Heart left ventricle (tissue), 16 donors: ENCODE measurements at places on chromosomes 4 and X.

- no peak overlapping the region for H3K27ac ChIP-seq
- no peaks in the 10 kb centered on the region for H3K36me3 ChIP-seq
- no peaks in the 10 kb centered on the region for H3K4me1 ChIP-seq
- no peak for DNase-seq
- H3K4me3 ChIP-seq: no peak overlapping the region
- H3K27me3 ChIP-seq: no peaks in the 10 kb centered on the region
Measured at GRCh38 chrX:84873176-84873575, 130.5 kb upstream of the APOOL start.

GRCh38 chr4:80173401-80173800 is 23.9 kb upstream of the PRDM8 start:
- H3K4me1 ChIP-seq: no peaks in the 10 kb centered on the region
- no peaks in the 10 kb centered on the region for H3K27me3 ChIP-seq
- H3K36me3 ChIP-seq: no peaks in the 10 kb centered on the region

DNA sequence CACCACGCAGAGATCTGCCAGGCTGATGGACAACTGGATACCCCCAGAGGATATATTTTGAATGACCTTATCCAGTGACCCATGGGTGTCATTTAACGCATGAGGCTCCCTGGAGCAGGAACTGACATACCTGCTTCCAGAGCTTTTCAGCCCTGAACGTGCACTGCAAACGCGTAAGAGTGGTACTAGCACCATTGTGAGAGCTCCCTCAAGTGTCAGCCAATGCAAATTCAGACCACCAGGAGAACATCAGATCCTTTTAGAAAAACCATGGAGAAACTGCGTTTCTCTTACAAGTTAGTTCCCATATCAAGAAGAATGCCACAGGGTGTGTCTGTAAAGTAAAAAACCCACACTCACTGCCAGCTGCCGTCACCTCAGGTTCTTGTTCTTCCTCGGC is 7.3 kb downstream of the TREX2 start:
- H3K27ac ChIP-seq: no peak overlapping the region
- H3K4me3 ChIP-seq: no peak overlapping the region
- no peaks in the 10 kb centered on the region for H3K36me3 ChIP-seq
- no peak for DNase-seq

- no peaks in the 10 kb centered on the region for H3K36me3 ChIP-seq
- no peak for DNase-seq
- no peaks in the 10 kb centered on the region for H3K27me3 ChIP-seq
- no peak overlapping the region for H3K4me3 ChIP-seq
- no peaks in the 10 kb centered on the region for H3K4me1 ChIP-seq
Measured at GRCh38 chrX:39065051-39065871, 264.0 kb downstream of the MID1IP1 start.

GRCh38 chr4:187814737-187815465 is 180.7 kb upstream of the ZFP42 start:
- no peaks in the 10 kb centered on the region for H3K36me3 ChIP-seq
- DNase-seq: no peak
- no peaks in the 10 kb centered on the region for H3K4me1 ChIP-seq
- H3K4me3 ChIP-seq: no peak overlapping the region
- H3K27ac ChIP-seq: no peak overlapping the region
- peaks cover 3% of the 10 kb centered on the region for H3K27me3 ChIP-seq

GRCh38 chrX:17030092-17030491 is 83.6 kb downstream of the REPS2 start:
- H3K27ac ChIP-seq: no peak overlapping the region
- DNase-seq: no peak

GRCh38 chr4:154452798-154453346 is 38.7 kb downstream of the DCHS2 start:
- H3K27ac ChIP-seq: no peak overlapping the region
- H3K4me3 ChIP-seq: no peak overlapping the region
- H3K27me3 ChIP-seq: no peaks in the 10 kb centered on the region

GRCh38 chr4:59637596-59637995 is 1562.5 kb upstream of the ADGRL3 start:
- no peaks in the 10 kb centered on the region for H3K4me1 ChIP-seq
- H3K27me3 ChIP-seq: no peaks in the 10 kb centered on the region
- no peak overlapping the region for H3K4me3 ChIP-seq
- H3K27ac ChIP-seq: no peak overlapping the region

GRCh38 chr4:33714971-33715370 is 2529.3 kb downstream of the ARAP2 start:
- H3K27me3 ChIP-seq: no peaks in the 10 kb centered on the region
- no peak overlapping the region for H3K4me3 ChIP-seq
- no peak for DNase-seq

DNA sequence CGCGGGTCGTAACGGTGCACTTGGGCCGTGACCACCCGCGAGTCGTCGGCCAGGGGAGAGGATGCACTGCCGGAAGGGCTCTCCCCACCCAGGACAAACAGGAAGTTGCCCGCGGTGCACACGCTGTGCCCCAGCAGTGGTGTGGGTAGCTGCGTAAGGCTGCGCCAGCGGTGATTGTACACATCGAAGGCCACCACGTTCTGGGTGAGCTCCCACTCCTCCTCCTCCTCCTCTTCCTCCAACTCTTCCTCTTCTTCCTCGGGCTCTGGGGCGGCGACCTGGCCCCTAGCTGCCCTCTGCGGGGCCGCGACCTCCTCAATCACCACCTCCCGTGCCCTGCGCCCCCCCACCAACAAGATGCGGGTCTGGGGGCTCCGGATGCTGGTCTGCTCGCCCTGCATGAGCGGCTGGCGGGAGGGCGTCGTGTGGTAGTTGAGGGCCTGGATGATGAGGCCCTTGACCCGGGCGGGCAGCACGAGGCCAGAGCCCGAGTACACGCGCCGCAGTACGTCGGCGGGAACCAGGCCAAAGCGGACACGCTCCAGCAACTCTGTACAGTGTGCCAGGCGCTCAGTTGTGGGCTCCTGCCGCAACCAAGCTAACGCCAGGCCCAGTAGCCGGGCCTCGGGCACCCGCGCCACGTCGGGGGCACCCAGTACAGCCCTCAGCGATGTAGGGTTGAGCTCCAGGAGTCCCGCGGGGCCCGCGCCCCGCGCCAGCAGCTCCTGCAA is 1.4 kb downstream of the KLHL34 start:
- H3K4me1 ChIP-seq: no peaks in the 10 kb centered on the region
- no peak overlapping the region for H3K4me3 ChIP-seq
- peaks cover 18% of the 10 kb centered on the region for H3K27me3 ChIP-seq
- no peak overlapping the region for H3K27ac ChIP-seq

- no peaks in the 10 kb centered on the region for H3K27me3 ChIP-seq
- H3K27ac ChIP-seq: peak overlapping the region; percentile 89
- H3K4me1 ChIP-seq: peaks cover 29% of the 10 kb centered on the region
- peak overlapping the region; percentile 19 for H3K4me3 ChIP-seq
- peak; percentile 70 for DNase-seq
Measured at GRCh38 chrX:40172401-40173142, 74.8 kb upstream of the BCOR start.
